T-helper 17 cell (primary cell): ENCODE measurements at places on chromosomes 2 and 18. TPM values are rescaled to one million over a fixed set of nuclear protein-coding genes. Genes with fewer than 3 reads are reported as not detected.

GRCh38 chr2:176854062-176854461 is 358.5 kb upstream of the HNRNPA3 start:
- DNase-seq, result no peak

The INPP1 gene
- total RNA-seq, result 3.0 TPM

The TUBA3E gene
- not detected for total RNA-seq

The OXER1 gene
- not detected for total RNA-seq

GRCh38 chr2:75522543-75523312 is 38.0 kb downstream of the EVA1A start:
- DNase-seq, result no peak

DNA sequence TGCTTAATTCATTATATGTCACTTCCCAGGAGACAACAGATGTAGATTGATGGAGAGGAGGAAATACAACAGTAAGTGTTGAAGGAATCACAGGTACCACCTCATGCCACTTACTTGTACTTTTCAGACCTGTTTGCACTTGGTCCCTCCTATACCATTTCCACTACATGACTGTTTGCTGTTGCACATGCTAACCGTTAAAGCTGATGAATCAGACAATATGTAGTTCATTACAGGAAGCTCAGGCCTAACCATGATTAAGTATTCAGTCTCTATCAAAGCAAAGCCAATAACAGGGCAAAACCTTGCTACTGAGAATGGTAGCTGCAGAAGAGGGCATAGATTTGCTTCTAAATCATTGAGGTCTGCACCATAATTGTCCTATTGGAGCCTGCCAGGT is 30.2 kb upstream of the GRP start:
- no peak for DNase-seq

DNA sequence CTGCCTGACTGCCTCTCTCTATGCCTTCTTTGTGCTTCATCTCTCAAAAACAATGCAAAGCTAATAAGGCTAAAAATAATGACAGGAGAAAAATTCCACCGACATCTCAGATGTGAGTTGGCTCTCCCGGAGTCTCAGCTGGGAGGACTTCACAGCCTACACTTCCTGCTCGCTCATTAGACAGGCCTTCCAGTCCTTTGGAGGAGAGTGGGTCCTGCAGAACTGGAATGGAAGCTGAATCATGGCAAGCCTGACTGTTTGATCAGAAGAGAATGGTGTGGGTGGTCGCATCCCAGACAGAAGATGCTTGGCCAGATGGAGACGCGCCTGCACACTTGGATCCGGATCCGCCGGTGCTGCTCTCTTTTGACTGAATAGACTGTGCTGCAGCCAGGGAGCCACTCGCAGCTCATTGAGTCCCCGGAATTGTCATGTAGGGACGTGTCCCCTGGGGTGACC is 49.7 kb downstream of the TRIB2 start:
- DNase-seq, result no peak

DNA sequence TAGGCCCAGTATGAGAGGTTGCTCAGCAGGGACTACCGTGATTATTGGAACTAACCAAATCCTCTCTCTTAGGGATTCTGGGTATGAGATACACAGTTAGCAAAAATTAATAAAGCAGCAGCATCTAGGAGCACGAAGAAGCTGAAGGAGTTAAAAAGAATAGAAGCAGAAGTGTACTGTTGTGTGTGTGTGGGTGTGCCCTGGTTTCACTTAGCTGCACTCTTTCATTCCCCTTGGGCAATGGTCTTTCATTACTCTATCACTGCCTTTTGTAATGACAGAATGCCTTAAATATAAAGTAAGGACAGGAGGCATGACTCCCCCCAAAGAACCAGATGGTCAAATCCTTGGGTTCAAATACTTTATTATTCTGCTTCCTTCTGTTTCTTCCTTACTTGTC is 115.9 kb upstream of the CD302 start:
- no peak for DNase-seq

GRCh38 chr18:79259218-79259617 is 136.5 kb upstream of the NFATC1 start:
- no peak for DNase-seq

- DNase-seq, result no peak
Measured at GRCh38 chr2:130843321-130843985, 6.7 kb downstream of the ARHGEF4 start.

DNA sequence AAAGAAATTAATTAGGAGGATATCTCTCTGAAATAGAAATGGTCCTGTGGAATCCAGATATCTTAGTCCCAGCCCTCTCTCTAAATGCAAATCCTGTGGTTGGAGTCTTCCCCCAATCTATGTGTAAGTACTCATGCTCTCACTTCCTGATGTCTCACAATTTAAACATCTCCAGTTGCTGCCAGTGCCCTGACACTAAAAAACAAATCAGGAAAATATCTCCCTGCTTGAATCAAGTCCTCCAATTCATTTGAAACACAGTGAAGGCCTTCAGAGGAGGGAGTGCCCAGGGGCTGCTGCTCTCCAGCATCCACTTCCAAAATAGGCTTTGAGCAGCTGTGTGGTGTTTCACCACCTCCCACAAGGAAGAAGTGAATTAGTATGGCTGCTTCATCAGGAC is 413.8 kb downstream of the RAD51AP2 start:
- no peak for DNase-seq

- DNase-seq, result no peak
Measured at GRCh38 chr2:14927021-14927564, 294.6 kb downstream of the LRATD1 start.

The PLEK gene
- 18.0 TPM for total RNA-seq

DNA sequence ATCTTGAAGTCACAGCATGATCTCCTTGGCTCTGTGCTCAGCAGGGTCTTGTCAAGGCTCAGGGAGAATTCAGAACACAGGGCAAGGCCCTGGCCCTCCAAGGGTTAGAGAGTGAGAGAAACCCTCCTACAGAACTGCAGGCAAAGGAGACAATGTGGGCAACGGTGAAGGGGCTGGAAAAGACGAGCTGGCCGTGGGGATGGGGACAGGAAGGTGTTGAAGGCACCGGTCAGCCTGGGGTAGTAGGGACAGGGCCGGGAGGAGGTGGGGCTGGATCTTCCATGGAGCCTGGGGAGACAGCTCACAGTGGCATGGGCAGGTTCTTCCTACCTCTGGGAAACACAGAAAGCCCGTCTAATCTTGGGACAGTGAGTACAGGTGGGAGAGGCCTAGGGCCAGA is 92.2 kb upstream of the MCFD2 start:
- DNase-seq, result no peak

The ALPI gene
- total RNA-seq, result not detected

DNA sequence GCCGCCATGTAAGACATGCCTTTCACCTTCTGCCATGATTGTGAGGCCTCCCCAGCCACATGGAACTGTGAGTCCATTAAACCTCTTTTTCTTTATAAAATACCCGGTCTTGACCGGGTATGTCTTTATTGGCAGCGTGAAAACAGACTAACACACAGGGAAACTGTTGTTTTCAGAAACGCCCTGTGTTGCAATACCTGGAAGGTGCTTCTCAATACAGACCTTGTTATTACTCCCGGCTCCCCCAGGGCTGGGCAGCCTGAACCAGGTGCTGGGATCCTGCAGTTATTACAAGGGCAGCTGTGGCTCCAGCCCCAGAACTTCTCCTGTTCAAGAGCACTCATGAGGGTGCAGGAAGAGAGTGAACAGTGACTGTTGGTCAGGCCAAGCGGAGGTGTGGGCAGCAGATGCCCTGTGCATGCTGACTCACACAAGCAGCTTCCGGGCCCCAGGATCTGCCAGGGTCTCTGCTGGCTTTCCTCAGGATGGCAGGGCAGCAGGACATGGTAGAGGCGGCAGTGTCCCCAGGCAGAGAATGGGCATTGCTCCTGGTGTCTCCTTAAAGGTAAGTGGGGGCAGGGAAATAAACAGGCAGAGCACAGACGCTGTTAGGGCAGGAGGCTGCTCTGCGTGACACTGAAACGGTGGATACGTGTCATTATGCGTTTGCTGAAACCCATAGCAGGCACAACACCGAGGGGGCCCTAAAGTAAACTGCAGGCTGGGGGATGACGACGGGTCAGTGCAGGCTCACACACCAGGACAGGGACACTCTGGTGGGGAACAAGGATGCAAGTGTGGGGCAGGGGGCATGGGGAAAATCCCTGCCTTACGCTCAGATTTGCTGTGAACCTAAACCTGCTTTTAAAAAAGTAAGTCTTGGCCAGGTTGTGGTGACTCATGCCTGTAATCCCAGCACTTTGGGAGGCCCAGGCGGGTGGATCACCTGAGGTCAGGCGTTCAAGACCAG is 89.1 kb downstream of the NDUFA10 start:
- no peak for DNase-seq

DNA sequence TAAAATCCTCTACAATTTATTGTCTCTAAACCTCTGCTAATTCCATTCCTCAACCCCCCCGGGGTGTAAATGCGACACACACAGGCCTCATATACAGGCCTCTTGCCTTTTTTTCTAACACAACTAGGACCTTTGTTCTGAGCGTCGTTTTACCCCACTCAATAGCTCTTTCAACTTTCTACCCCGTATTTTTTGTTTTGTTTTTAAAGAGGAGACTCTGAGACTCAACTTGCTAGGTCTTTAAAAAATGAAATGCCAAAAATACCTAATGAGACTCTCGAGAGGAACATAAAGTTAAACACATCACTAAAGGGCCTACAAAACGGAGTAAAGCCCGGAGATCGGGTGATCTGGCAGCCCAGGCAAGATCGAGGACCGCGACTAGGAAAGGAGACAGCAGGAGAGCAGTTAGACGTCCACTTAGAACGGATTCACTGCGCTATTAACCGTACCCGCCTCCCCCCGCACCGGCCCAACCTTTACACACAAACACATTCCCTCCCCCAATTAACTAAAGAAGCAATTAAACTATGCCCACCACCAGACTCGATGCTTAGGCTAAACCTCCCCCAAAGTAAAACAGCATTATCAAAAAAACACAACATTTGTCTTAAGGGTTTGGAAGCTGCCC is 1.7 kb downstream of the TRIP12 start:
- peak; percentile 18 for DNase-seq

The C2orf68 gene
- 31.2 TPM for total RNA-seq

DNA sequence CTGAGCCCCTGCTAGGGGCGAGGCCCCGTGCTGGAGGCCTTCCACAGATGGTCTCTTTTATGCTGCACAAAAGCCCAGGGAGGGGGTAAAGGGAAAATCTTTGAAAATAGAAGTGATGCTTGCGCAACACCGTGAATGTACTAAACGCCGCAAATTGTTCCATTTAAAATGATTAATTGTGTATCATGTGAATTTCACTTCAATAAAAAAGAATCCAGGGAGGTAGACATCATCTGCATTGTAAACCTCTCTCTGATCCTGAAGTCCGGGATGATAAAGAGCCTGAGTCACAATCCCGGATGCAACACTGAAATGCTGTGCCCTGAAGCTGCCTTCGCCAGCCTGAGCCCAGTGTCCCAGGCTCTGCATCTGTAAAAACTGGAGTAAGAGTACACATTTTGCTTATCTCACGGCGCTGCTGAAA is 107.7 kb upstream of the PPP1CB start:
- DNase-seq, result no peak
